Activated naive CD4-positive, alpha-beta T cell treated with anti-CD3 and anti-CD28 coated beads, Interleukin-2, amount 50 U/mL, for 72 hours (primary cell): ENCODE measurements at places on chromosomes 6 and 20.

DNA sequence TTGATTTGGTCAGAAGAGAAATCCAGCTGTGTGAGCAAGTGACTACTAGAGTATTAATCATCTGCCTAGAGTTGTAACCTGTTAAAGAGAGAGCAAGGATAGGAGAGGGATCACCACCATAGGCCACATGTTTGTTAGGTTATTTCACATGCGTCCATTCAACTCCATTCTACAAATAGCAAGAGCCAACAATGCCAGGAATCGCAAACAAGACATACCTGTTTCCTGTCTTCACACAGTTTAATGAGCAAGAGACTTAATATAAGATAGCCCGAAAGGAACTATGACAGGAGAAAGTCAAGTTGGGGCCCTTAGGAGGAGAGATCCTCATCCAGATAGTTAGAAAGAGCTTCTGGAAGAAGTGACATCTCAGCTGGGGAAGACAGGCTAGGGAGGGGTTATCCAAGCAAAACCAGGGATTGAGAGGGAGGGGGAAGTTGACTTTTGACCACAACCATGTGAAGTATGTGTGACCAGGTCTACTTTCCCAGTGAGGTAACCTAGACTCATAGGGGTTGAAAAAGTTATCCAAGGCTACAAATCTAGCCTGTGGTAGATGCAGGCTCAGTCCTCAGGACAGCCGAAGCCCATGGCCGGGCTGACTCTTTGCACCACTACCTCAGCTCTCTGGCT lies 147.4 kb downstream of the ALDH8A1 start:
- DNase-seq: no peak

DNA sequence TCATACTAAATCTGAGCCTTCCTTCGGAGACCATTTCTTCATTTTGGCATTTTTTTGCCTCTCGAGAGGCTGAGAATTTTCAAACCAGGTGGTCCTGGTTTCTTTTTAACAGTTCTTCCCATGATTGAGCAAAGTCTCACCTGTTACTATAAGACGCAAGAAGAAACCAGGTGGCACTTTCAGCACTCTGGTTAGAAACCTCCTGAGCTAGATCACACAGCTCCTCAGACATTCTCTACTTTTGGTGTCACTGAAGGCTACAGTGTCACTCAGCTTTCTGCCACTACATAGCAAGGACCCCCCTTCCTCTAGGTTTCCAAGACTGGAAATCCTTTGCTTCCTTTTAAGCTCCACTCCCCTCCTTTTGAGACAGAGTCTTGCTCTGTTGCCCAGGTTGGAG lies 7.3 kb downstream of the IFNGR1 start:
- DNase-seq: no peak

DNA sequence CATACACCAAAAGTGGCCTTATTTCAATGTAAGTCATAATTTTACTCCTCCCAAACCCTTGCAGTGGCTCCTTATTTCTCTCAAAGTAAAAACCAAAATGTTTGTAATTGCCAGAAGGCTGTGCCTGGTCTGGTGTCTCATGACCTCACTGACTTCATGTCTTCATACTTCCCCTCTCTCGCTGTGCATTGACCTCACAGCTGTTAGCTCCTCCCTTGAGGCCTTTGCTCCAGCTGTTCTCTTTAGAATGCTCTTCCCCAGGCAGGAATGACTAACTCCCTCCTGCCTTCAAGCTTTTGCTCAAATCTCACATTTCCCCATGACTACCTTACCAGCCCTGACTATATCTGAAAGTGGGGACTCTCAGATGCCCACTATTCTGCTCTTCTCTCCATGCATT lies 83.3 kb downstream of the MTFR2 start:
- no peak for DNase-seq

DNA sequence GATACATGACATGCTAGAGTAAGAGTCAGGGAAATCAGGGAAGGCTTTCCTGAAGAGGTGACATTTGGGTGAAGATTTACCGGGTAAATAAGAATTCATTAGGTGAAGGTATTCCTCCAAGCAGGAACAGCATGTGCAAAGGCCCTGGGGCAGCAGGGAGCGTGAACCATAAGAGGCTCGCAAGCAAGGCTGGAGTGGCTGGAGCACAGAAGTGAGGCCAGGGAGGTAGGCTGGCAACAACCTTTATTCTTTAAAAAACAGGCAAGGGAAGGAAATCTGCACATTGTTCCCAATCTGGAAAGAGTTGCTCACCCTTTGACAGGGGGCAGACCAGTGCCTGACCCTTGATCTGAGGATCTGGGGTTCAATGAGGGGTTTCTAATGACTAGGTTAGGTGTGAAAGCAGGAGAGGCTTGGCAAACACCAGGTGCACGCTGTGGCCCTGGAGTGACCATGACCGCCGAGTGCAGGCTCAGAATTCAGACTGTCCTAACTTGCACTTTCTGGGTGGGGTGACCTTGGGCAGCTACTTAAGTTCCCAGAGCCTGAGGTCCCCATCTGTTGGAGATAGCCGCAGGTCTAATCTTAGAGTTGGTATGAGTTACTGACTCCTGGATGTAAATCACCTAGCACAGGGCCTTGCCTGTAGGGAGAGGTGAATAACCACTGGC lies 1.9 kb downstream of the KIAA1755 start:
- DNase-seq: no peak

DNA sequence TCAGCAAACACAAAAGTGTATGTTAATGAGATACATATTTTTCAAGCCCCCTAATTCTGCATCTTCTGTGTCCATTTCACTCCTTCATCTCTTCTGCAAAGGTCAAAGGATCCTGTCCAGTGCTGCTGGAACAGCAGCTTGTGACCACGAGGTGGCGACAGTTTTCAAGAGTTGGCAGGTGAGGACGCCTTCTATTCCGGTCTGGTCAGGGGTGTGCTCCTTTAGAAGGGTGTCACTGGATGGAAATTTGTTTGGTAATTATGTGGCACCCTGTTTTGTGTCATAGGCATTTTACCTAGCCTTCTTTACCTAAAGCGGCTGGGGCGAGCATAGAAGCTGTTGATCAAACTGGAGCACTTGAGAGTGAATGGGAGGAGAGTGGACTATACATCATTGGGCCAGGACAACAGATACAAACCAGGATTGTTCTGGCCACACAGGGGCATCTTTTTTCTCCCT lies 32.9 kb upstream of the ERVFRD-1 start:
- DNase-seq: peak; percentile 74

DNA sequence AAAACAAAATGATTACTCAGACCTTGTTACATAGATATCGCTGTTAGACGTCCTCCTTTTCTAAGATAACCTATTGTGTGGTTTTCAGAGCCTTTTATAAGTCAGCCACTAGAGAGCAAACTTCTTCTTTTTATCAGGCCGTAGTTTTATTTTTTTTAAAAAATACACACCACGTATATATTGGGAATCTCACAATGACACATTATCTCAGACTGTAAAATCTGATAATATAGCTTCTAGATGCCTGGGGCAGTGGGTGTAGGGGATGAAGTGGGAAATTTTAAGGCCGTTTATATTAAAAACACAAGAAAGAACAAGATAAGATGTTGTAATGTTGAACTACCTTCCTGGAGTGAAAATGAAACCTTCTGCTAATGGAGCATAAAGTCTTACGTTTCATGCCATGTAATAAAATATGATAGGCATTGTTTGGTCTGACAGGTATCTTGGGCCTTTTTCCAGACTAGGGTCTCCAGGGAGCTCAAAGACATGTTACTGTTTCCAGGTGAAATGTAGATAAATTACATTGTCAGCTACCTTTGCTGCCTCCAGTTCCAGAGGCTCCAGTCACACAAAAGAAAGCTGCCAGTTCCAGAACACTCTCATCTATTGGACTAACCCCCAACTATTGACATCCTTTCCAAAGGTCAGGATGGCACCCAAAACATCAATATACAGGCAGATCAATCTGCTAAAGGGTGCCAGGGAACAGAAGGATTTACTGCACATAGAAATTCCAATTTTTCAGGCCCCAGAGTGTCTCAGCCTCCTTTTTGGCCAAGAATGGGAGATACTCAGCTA lies 130.2 kb upstream of the AKIRIN2 start:
- no peak for DNase-seq

- DNase-seq: no peak
These were observed 20.1 kb upstream of the ZNF451 start for GRCh38 chr6:57069920-57070331.

DNA sequence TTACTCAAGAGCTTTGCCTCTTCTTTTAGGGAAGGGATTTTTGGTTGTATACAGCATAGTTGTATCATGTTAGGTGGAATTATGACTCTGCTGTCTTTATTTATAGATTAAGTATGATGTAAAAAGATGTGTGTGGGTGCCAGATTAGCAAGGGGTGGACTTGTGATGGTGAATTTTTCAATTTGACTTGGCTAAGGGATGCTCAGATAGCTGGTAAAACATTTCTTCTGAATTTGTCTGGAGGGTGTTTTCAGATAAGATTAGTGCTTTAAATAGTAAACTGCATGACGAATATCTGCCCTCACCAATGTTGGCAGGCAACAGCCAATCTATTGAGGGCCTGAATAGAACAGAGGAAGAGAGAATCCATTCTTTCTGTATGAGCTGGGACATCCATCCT lies 173.3 kb upstream of the TNFAIP3 start:
- DNase-seq: no peak

- no peak for DNase-seq
These were observed 9.2 kb downstream of the ATG5 start for GRCh38 chr6:106316375-106316766.

- DNase-seq: no peak
These were observed 624 bp downstream of the RBBP8NL start for GRCh38 chr20:62426699-62427131.

- no peak for DNase-seq
These were observed 495.2 kb upstream of the FLRT3 start for GRCh38 chr20:14832630-14833029.

GRCh38 chr6:157539421-157539822 lies 158.4 kb downstream of the ZDHHC14 start:
- no peak for DNase-seq

DNA sequence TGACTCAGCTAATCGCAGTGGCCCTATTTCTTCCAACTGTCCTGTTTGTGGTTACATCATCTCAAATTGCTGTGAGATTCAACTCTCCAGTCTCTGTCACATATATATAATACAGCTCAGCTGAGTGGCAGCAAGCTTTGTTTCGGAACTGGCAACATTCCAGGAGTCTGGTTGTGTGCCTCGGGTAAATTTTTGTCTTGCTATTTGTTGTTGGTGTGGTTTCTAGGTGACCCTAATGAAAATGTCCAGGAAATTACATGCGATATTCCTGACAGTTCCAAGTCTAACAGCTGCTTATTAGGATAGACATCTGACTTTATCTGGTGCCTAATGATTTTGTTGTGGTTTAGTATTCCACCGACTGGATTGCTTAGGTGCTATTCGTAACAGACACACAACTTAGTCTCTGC lies 581.8 kb downstream of the CD109 start:
- DNase-seq: no peak

GRCh38 chr6:159267165-159267564 lies 98.0 kb downstream of the FNDC1 start:
- peak; percentile 20 for DNase-seq

- no peak for DNase-seq
These were observed 164.7 kb downstream of the FOXC1 start for GRCh38 chr6:1774226-1774915.

DNA sequence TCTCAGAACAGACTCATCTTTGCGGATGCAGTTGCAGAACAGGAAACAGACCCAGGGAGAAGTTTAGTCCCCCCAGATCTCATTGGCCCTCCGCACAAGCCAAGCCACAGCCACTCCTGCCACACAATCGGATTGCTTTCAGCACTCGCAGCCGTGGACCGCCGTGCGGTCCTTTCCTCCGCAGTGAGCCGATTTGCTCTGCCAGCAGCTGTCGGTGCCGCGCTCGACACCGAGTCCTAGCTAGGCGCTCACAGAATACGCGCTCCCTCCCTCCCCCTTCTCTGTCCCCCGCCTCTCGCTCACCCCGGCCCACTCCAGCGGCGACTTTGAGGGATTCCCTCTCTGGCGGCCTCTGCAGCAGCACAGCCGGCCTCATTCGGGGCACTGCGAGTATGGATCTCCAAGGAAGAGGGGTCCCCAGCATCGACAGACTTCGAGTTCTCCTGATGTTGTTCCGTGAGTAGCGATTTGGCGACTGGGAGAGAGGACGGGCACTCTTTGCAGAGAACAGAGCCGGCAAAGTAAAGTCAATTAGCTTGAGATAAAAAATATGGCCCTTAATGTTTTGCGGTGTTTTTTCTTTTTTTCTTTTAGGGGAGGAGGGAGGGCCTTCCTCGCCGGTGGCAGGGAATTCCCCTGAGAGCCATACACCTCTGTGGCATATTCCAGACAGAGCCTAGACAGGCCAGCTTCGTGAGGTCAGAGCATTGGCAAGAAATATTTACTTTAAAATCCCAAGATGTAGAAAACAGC lies at the start of gene LAMP5:
Gene LAMP5 (plus strand): TSS at position 130 of the 753 bp plus-strand sequence. CDS start 263 bp downstream, at position 393.
- DNase-seq: no peak

GRCh38 chr20:64242797-64243475 lies 12.6 kb upstream of the PCMTD2 start:
- DNase-seq: no peak

DNA sequence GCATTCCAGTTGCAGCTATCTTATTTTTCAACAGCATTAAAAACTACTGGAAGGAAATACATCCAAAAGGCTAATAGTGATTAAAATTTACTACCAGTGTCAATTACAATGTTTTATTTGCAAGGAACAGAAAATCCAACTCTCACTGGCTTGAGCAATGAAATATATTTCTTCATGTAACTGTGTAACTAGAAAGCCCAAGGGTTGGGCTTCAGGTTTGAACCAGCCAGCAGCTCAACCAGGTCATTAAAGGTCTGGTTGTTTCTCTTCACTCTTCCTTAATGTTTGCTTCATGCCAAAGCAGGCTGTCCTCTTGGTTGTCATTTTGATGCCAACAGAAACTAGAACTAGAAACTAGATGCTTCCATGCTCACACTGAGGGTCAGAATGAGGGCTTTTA lies 437.7 kb downstream of the PLCB1 start:
- DNase-seq: no peak

DNA sequence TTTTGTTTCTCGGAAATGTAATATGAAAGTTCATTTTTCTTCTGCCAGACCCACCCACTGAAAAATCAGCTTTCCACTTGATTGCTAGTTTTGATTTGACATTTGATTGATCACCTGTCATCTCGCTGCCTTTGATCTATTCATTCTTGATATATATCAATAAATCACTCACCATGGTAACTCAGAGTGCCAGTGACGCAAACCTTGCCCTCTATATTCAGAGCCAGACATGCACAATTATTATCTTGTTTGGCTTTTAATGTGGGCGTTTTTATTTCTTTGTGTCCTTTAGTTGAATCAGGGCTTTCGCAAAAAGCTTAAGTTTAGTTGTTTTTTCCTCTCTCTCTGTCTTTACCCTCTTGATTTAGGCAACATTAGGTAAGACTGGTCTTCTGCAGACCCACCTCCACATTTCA lies 2.0 kb downstream of the TSHZ2 start:
- peak; percentile 57 for DNase-seq

GRCh38 chr6:160127270-160128124 lies 5.9 kb downstream of the SLC22A1 start:
- DNase-seq: no peak

- no peak for DNase-seq
These were observed 1.9 kb downstream of the CDYL start for GRCh38 chr6:4778086-4778485.

DNA sequence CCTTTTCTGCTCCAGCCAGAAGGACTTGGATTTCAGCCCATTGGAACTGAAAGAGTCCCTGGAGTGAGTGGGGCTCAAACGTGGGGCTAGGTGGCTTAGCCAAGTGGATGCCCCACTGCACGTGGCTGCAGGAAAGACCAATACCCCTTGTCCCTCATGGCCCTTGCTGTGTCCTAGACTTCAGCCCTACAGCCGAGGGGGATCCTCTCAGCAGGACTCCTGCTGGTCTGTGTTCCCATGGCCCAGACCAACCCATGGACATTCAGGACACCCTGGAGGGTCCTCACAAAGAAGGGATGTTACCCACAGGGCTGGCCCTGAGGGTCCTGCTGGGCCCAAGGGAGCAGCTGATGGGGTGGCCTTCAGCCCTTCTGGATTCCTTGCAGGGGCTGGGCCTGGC lies 30.0 kb upstream of the PHACTR3 start:
- DNase-seq: no peak
